ENCODE measurements at places on chromosomes 16 and 17. TPM values are rescaled to one million over a fixed set of nuclear protein-coding genes. Genes with fewer than 3 reads are reported as not detected.

TCAP gene
- 0.25 TPM for total RNA-seq

CSH1 gene
- total RNA-seq = not detected

TBC1D3C gene
- not detected for total RNA-seq

DOC2A gene
- not detected for total RNA-seq

KCNH4 gene
- total RNA-seq = not detected

WSB1 gene
- total RNA-seq = 64.6 TPM

SSTR5 gene
- not detected for total RNA-seq

Data from cardiac ventricle fibroblast (primary cell).